Effector CD4-positive, alpha-beta T cell (primary cell): ENCODE measurements at places on chromosomes 1 and 21.

DNA sequence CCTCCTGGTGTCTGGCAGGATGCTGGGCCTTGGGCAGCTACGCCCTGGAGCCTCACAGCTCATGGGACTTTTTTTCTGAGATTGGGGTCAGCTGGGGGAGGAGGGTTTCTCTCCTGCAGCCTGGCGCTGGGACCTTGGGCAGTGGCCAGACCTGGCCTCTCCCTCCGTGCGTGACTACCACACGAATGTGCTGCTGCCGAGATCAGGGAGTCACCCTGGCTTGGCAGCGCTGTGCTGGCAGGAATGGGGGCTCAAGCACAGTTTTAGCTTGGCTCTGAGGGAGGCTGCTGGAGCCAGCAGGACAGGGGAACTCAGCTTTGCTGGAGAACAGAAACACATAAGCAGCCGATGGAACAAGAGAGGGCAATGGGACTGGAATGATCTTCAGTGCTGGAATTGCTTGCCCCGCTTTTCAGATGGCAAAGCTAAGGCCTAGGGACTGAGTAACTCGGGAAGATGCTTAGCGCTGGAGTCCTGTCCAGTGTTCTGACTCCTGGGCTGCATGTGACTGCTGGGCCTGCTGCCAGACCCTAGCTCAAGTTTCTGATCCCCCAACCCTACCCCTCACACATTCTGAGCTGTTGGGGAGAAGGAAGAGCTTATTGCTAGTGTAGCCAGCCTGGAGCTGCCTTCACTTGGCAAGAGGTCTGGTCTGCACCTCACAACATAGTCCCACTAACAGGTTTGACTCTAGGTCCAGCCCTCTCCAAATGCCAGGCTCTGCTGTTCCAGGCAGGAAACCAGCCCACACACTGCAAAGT lies 69.9 kb downstream of the NAV1 start:
- DNase-seq, result no peak

DNA sequence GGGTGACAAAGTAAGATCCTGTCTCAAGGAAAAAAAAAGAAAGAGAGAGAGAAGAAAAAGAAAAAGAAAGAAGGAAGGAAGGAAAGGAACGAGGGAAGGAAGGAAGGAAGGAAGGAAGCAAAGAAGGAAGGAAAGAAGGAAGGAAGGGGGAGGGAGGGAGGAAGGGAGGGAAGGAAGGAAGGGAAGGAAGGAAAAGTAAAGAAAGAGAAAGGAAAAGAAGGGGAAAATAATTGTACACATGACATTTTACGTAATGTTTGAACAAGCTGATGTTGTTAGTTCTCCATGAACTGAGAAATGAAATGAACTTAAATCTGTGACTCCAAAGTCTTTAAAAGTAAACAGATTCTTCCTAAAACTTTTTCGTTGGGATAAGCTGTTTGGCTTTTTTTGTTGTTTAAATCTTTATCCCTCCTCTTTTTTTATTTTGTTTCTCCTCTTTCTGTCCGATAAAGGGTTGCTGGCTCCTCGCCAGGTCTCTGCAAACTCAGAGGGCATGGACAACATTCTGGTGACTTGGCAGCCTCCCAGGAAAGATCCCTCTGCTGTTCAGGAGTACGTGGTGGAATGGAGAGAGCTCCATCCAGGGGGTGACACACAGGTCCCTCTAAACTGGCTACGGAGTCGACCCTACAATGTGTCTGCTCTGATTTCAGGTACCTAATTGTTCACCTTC lies 59.8 kb downstream of the IL12RB2 start:
- no peak for DNase-seq

DNA sequence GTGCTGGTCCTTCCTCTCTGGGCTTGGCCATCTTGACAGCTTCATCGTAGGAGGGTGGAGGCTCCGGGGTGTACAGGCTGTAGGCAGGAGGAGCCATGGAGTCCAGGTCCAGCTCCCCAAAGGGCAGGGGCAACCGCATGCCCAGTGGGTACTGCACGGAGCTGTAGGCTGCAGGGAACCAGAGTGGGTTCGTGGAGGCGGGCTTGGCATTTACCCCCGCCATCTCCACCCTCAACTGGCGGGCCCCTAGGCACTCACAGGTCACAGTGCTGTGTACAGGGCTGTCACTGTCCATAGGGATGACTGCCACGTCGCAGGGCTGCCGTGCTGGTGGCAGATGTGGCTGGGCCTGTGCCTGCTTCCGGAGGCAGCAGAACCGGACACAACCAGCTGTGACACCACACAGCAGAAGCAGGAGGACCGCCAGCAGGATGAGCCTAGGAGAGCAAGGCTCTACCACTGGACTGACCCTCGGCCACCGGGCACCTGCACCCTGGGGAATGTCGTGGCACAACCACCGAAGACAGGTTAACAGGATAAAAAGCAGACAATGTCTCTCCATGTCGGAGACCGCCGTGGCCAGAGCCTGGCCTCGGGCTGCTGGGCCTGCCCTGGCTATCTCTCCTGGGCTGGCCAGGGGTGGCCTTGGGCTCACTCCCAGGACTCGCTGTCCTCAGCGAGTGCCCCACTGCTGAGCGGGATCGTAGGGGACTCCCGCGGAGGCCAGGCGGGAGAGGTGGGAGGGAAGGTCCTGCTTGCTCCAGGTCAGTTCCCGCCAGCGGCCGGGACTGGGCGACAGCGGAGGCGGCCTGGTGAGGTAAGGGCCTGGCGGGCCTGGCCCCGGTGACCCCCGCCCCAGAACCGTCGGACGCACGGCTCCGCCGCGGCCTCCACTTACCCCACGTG lies 831 bp downstream of the TMEM52 start:
- no peak for DNase-seq

DNA sequence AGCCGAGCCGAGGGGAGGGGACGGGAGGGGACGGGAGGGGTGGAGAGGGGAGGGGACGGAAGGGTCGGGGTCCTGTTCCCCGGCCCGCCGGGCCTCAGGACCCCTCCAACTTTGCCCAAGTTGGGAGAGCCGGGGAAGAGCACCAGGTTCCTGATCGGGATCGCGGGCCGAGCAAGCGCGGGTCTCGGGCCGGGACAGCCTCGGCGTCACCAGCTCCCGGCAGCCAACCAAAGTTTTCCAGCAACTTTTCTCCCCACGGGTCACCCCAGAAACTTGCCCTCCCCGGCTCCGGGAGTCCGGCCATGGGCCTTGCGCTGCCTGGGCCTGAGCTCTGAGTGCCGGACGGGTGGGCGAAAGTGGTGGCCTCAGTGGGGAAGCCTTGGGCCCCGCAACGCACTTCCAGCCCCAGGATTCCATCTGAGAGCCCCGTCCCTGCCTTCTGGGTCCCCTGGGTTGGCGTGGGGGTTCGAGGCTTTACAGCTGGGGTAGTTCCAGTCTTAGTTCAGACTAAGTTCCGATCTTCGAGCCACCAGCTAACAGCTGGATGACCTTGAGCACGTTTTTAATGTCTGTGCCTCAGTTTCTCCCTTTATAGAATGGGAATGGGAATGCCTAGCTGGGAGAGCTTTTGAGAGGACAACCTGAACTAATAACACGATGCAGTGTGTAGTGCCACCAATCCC lies 458 bp downstream of the ZC3H12A start:
- DNase-seq, result peak; percentile 7

DNA sequence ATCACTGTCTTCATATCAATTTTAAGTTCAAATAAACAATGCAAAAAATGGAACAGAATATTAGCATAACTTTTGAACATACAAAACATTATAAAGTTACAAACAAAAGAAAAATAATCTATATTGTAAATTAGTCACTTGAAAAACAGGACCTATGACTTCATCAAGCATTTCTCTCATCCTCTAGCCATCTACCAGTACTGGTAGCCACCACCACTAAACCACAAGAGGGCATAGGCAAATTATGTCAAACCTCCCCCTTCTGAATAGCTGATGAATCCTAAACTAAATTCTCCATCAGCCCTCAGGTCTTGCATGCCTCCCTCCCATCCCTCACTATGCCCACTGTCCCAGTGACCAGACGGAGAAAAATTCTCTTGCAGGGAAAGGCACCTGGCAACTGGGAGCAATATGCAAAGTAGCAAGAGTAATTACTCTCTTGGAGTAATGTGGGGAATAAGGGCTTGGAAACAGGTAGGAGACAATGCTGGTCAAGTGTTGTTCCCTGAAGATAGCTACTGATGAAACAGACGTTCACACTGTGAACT lies 37.1 kb downstream of the SSX2IP start:
- DNase-seq, result no peak

DNA sequence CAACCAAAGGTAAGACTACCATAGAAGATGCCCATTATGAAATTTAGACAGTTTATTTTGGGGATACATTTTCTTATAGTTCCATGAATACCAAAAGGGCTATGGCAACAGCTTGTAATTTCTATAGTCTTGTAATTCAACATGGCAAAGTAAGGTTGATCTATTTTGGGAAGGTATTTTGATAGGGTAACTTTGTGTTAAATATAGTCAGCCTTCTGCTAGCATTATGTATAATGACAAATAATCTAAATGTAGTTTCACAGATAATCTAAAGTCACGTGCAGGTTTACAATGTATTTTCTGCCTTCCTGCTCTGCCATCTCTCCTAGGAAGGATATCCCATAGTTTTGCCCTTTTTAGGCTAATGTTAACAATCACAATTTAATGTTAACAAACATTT lies 85.9 kb upstream of the DPH5 start:
- DNase-seq, result no peak

DNA sequence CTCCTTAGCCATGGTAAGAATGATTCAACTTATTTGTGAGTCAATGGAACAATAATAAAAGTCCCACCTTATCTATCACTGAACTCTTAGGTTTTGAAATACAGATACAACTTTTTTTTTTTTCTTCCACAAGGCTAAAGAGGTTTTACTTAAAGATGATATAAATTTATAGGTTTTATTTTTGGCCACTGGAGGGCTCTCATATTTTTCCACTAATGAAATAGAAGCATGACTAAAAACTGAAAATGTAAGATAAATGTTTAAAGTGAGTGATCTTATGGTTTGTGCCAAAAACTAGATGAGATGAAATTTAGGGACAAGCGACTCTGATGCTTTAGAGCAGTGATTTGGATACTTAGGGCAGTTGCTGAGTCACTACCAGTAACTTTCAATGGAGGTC lies 499.0 kb downstream of the NUF2 start:
- no peak for DNase-seq

DNA sequence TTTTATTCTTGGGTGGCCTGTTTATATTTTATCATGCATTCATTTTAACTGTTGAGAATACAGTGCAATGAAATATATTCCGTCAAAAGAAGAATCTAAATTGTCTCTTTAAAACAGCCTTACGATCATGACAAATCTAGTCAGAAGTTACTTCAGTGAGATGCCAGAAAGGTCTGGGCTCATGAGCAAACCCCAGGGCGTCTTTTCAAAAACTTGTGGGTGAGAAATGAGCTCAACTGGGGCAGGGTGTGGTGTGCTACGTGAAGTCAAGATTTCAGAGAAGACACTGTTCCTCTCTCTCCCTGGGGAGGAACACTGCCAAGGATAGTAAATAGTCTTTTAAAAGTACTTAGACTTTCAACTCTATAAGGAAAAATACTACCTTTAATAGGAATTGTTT lies 13.4 kb upstream of the UAP1 start:
- DNase-seq, result no peak

GRCh38 chr1:211722277-211723175 lies 47.1 kb upstream of the NEK2 start:
- DNase-seq, result no peak

GRCh38 chr21:41678924-41679318 lies 87.9 kb downstream of the RIPK4 start:
- no peak for DNase-seq

DNA sequence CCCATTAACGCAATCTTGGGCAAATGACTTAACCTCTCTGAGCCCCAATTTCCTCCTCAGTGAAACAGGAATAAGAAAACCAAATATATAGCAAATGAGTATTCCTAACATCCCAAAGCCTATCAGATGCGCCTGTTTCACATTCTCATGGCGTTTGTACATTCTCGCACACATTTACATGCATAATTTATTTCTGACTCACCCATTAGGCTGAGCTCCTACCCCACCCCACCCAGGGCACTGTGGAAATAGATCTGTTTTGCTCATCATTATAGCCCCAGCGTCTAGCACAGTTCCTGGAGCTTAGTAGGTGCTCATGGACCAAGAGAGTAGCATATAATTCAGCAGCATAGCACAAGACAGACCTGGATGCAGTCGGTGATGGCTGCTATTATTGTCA lies 146.1 kb upstream of the VANGL1 start:
- DNase-seq, result no peak

GRCh38 chr1:222940095-222940494 lies 125.3 kb downstream of the DISP1 start:
- no peak for DNase-seq

DNA sequence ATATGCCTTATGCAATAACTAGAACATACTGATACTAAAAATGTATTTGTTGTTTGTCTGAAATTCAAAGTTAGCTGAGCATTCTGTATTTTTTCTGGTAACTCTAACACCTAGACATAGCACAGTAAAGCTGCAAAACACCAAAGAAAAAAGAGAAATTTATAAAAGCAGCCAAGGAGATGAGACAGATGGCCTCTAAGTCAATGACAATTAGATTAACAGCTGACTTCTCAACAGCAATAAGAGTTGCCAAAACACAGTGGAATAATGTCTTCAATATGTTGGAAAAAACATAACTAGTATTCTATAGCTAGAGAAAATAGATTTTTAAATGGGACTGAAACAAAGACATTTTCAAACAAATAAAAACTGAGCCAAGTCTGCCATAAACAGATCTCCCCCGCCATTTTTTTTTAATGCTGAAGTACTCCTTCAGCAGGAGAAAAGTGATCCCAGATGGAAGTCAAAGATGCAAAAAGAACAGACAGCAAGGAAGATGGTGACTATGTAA lies 81.3 kb downstream of the SYF2 start:
- no peak for DNase-seq

- no peak for DNase-seq
These were observed 28.5 kb upstream of the SELENON start for GRCh38 chr1:25771221-25772114.

DNA sequence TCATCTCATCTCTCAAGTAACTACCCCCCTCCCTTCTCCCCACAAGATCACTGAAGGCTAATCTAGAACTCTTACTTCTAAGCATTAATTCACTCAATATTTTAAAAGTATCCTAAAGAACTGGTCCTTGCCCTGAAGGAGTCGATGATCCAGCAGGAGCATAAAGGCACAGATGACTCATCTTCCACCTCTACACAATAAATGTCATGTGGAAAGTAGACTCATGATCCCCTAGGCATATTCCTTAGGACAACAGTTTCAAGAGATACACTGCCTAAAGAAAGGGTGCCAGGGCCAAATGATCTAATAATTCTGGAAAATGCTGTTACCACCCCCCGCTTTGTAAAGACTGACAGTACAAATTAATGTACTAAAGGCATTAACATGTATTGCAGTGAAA lies 85.8 kb upstream of the DIRAS3 start:
- no peak for DNase-seq

GRCh38 chr1:103459346-103459745 lies 66.2 kb upstream of the RNPC3 start:
- DNase-seq, result no peak
